ENCODE measurements at places on chromosomes 4 and X. TPM values are rescaled to one million over a fixed set of nuclear protein-coding genes. Genes with fewer than 3 reads are reported as not detected.

AP1S2 gene
- total RNA-seq: 117 TPM

AREG gene
- total RNA-seq: 0.18 TPM

MAGEC1 gene
- total RNA-seq: not detected

GRCh38 chrX:40952855-40953254 lies 132.4 kb upstream of the USP9X start:
- no peaks in the 10 kb centered on the region for H3K27me3 ChIP-seq
- H3K4me1 ChIP-seq: no peaks in the 10 kb centered on the region
- H3K36me3 ChIP-seq: no peaks in the 10 kb centered on the region
- H3K4me3 ChIP-seq: peak overlapping the region; percentile 39
- DNase-seq: peak; percentile 18
- H3K27ac ChIP-seq: no peak overlapping the region

Data from IMR-90 (cell line).